ENCODE measurements at places on chromosomes 1 and 21.
A peak's percentile ranks its signal among the peaks of the same experiment; 100 is the strongest.

GRCh38 chr21:26946744-26947446 is 20.0 kb downstream of the ADAMTS5 start:
- no peak for DNase-seq

DNA sequence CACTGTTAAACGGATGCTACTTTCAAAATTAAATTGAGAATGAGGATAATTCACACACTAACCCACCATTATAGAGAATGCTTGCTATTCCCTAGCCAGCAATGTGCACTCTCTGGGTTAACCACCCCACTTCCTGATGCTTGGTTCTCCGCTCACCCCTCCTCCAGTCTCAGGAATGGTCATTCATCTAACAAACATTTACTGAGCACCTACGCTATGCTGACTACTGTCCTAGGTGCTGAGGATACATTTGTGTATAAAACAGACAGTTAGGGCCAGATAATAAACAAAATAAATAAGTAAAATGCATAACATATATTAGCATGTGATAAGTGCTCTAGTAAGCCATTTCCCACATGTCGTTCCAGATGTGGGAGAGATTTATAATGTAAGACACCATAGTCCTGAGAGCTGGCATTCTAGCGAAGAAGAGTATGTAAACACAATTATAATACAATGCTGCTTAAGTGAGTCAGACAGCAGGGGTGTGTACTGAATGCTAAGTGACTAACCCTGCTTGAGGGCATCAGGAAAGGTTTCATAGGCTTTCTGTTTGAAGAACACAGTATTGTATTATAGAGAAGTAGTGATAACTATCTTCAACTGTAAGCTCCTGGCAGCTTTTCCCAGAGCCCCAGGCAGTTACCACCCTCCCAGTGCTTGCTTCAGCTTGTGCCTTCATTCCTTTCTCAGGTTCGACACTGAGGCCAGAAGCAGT is 126.7 kb upstream of the CACHD1 start:
- peak; percentile 91 for DNase-seq

DNA sequence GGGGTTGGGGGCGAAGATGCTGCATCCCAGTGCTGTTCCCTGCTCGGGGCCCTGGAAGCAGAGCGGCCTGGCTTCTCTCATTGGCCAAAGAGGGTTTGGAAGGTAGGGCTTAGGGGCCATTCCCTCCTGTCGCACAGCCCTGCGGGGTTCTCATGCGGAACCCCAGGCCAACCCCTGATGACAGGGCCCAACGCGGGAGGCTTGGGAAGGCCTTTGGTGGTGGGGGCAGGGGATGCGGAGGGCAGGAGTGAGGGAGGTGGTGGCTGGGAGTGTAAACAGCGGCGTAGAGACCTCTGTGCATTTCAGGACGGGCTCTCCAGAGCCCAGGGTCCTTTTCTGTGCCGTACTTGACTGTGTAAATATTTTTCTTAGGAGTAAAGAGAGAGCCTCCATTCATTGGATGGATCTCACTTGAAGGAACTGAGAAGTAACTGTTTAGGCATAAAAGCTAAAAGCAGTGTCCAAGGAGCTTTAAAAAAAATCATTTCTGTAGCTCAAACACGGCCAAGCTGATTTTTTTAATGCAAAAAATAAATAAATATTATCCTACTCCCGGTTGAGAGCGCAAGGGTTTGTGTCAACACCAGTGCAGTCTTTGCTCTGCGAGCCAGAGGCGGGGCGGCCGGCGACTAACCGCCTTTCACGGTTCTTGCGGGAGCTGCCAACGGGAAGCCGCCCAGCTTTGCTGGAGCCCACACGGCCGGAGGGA is 169.1 kb downstream of the PRDM16 start:
- DNase-seq = no peak

- DNase-seq = no peak
These were observed 13.0 kb upstream of the KCNC4 start for GRCh38 chr1:110196917-110197765.

DNA sequence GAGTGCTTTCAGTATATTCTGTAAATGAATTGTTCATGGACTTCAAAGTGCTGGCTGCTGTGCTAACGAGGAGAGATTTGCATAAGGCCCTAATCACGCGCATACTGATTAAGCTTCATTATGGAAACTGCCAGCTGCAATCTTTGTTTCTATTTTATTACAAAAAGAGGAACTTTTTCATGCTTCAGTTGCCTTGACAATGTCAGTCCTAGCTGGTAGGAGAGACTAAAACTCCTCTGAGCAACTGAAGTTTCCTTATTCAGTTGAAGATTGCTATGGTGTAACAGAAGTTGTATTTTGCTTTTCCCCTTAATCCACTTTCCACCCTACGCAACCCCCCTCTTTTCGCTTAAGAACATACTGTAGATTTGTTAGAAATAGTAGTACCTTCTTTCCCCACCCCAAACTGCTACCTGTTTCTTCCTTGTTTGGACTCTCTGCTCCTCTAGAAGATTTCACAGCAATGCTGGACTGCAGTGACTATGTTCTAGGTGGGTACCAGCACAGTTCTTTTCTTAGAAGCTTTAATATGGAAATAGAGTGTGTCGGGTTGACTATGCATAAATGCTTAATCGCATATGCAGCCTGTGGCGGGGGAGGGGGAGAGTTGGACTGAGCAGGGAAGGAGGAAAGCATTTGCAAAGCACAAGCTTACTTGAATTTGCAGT is 108.3 kb downstream of the POU2F1 start:
- DNase-seq = no peak

DNA sequence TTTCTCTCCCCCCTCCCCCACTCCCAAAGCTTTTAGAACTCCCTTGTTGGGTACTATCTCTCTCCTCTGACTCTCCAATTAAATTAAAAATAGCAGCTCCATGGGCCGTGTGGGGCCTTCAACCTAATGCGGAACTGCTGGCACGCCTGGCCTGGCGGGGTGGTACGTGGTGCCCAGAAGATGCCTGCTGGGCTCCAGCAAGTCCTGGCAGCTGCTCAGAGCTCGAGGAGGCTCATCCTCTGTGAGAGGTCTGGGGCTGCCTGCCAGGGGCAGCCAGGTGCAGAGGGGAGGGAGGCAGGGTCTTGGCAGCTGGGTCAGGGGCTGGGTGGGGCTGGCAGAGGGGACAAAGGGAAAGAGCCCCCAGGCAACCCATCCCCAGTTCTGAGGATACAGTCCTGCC is 74.4 kb downstream of the ACTL8 start:
- DNase-seq = no peak

DNA sequence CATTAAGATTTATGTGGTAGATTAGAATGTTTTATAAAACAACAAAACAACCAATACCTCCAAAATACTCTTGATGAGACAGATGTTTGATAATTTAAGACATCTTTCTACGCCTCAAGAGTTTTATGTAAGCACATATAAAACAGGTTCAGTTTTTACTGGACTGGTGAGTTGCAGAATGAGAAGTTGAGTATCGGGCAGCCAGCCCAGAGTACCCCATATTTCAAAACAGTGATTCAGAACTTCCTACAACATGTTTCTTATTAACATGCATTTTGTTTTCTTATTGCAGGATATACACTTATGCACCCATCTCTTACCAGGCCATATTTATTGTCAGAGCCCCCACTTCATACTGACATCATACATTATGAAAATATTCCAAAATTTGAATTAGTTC is 91.4 kb upstream of the RAVER2 start:
- DNase-seq = no peak

- no peak for DNase-seq
These were observed 47.0 kb downstream of the AGPAT3 start for GRCh38 chr21:43911935-43912487.

DNA sequence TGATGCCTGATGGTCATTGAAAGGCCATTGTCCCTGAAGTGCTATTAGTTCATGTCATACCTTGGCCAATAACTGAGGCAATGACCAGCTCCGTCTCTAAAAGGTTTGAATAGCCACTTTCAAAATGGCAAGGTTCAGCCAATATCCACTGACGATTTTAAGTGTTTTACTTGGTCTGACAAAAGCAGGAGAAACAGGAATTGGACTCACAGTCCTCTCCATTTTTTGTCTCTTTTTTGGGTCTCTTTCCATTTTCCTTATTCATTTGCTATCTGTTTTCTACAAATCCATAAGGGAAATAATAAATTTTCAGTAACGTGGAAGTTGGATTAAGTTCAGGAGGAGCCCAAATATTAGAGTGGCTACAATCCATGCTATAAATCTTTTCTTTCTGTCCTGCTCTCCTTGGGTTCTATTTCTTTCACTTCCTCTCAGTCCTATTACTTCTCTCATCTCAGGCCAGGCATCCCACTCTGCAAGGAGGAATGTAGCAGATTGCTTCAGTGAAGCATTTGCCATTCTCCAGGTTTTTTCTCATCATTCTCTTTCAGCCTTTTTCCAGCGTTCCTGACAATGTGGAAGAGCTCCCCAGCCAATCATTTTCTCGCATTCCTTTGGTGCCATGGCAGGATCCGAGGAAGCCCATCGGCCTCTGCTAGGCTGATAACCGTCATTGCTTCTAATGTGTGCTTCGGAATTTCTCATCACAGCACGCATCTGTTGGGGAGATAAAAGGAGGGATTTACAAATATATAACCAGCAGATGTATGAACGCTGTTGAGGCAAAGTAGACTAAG is 414.5 kb downstream of the ADGRL2 start:
- DNase-seq = no peak

DNA sequence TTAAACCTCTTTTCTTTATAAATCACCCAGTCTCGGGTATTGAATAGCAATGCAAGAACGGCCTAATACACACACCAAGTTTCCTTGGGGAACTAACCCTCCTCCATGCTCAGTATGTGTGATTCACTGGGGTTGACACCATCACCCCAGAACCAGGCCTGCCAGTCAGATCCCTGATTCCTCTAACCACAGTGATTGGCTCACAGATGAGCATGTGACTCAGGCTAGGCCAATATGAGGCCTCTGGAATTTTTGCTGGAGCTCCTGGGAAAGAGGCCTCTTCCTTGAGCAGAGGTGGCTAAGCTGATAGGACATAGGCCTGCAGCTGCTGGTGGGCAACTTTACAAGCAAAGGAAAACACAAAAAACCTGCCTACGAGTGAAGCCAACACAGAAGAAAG is 74.7 kb upstream of the ZBTB40 start:
- no peak for DNase-seq

DNA sequence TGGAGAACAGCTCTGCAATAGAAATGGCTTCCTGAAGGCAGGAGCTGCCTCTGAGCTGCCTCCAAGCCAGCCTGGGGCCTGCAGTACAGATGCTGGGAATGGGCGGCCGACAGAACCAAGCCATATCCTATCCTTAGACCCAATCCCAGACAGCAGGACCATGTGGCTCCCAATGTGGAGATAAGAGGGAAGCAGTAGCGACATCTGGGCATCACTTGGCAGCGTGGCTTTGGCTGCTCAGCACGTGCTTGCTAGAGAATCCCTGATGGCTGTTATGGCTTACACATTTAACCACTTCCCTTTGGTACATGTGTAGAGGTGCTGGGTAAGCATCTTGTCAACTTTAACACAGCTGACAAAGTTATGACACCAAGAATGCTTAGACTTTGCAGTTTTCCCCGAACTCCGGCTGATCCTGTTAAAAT is 87.7 kb downstream of the MAN1C1 start:
- no peak for DNase-seq

DNA sequence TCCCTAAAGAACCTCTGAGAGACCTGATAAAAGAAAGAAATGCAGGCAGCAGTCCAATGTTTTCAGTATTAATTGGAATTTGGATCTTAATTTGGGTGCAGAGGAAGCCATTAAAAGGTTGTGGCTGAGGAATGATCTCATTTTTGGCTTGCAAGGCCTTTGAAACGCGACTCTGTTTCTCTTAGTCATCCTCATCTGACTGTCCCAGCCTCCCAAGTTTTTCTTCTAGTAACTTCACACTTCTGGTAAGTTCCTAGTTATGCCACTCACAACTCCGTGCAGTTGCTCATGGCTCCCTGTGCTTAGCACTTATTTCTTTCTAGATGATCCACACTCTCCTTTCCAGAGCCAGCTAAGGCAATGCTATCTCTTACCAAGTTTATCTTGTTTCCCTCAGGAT is 147.4 kb upstream of the USP24 start:
- no peak for DNase-seq

DNA sequence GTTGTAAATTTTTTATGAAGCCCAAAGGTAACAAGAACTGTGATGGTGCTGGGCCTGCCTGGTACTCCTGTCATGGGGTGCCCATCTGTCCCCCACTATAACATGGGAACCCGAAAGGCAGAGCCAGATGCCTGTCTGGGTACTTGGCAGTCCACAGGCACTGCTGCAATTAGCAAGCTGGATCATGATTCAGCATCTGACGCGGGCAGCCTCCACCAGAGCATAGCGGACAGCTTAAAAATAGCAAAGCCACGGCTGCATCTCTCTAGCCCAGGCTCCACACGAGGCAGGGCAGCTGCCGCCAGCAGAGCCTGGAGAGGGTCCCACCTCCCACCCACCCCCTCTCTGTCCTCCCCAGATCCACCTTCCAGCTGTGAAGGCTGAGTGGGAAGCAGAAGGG is 22.9 kb downstream of the SUSD4 start:
- DNase-seq = no peak

- no peak for DNase-seq
These were observed 117.1 kb upstream of the COL6A1 start for GRCh38 chr21:45864436-45864835.

GRCh38 chr1:65626003-65626402 is 166.7 kb upstream of the PDE4B start:
- no peak for DNase-seq

- DNase-seq = no peak
These were observed 290.2 kb downstream of the LRRC40 start for GRCh38 chr1:69914976-69915765.

- DNase-seq = peak; percentile 59
These were observed at the start of gene PLPP3 for GRCh38 chr1:56578963-56579875. Gene PLPP3, minus strand, starts transcription at chr1:56579563. Its CDS starts 547 bp downstream, at chr1:56579016.

GRCh38 chr1:24186711-24186992 is 437 bp downstream of the IFNLR1 start:
- DNase-seq = no peak

DNA sequence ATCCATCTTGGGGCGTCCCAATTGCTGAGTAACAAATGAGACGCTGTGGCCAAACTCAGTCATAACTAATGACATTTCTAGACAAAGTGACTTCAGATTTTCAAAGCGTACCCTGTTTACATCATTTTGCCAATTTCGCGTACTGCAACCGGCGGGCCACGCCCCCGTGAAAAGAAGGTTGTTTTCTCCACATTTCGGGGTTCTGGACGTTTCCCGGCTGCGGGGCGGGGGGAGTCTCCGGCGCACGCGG is 282 bp upstream of the SOD1 start:
- DNase-seq = peak; percentile 36

- DNase-seq = no peak
These were observed 142.3 kb downstream of the DNM3 start for GRCh38 chr1:171983584-171983983.

GRCh38 chr1:47709019-47709871 is 271.4 kb downstream of the FOXD2 start:
- no peak for DNase-seq

DNA sequence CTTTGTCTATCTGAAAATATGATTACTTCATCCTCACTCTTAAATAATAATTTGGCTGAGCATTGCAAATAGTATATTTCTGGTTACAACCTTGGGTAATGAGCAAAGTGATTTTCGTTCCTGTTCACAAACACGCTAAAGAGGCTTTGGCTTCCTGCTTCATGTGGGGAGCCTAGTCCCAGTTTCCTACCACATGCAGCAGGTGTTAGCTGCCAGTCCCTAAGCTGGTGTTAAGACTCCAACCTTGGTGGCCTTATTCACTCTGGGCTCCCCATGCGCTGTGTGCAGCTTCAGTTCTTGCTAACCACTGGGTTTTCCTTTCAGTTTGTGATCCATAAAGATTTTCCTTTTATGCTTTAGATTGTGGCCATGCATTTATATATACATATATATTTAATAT is 56.7 kb upstream of the BARHL2 start:
- no peak for DNase-seq

Measured in Panc1 (cell line).